ENCODE measurements at places on chromosomes 1 and 21.

- DNase-seq = no peak
These were observed 59.7 kb upstream of the CLDN14 start for GRCh38 chr21:36539434-36540150.

DNA sequence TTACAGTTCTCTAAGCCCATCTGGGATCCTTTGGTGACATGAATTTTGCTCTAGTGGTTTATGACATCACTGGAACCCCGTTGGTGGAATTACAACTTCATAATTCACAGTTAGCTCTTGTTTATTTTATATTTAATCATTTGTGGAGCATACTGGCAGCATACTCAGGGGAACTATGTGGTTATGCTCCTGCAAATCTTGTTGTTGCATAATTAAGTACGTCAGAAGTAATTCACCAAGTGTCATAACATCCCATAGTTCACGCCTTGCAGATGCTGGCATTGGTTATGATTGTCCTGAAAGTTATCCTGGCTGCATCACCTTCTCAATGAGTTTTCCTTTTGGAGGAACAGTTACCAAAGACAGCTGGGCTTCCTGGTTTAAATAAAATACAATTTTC, 16.5 kb downstream of the PRRX1 start:
- peak; percentile 57 for DNase-seq

GRCh38 chr1:222375701-222376100, 172.2 kb downstream of the HHIPL2 start:
- DNase-seq = no peak

- no peak for DNase-seq
These were observed 344.1 kb upstream of the VAMP3 start for GRCh38 chr1:7426780-7427604.

GRCh38 chr1:65625528-65625927, 167.2 kb upstream of the PDE4B start:
- DNase-seq = no peak

Measured in foreskin fibroblast (primary cell).